ENCODE measurements at places on chromosomes 1 and 21.

GRCh38 chr21:25895565-25896205 lies 160.9 kb downstream of the GABPA start:
- no peak for DNase-seq

DNA sequence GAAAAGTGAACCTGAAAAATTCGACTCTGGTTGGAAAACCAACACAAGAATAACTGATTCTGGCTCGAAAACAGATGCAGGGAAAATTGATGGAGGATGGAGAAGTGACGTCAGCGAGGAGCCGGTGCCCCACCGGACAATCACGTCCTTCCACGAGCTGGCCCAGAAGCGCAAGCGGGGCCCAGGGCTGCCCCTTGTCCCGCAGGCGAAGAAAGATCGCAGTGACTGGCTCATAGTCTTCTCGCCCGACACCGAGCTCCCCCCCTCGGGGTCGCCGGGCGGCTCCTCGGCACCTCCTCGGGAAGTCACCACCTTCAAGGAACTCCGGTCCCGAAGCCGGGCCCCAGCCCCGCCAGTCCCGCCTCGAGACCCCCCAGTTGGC lies 1.9 kb downstream of the RUSC1 start:
- peak; percentile 27 for DNase-seq

DNA sequence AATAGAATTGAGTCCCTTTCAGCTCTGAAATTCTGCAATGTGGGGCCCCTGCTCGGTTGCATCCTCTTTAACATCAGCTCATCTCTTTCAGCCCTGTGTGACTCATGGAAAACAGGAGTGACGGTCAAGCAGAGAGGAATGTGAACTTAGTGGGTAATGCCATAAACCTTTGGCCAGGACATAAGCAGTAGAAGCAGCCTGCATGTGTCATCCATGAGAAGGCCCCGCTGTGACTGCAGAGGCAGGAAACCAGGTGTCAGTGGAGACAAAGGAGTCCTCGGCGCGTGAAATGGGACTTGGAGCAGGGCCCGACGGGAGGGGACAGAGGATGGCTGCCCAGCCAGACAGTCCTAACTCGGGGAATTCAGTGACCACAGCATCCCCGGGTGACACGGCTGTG lies 21.1 kb upstream of the EPHB2 start:
- no peak for DNase-seq

- DNase-seq, result no peak
These were observed 10.0 kb downstream of the NCF2 start for GRCh38 chr1:183580281-183580682.

GRCh38 chr1:223711747-223712193 lies 569 bp upstream of the CAPN2 start:
- DNase-seq, result no peak

DNA sequence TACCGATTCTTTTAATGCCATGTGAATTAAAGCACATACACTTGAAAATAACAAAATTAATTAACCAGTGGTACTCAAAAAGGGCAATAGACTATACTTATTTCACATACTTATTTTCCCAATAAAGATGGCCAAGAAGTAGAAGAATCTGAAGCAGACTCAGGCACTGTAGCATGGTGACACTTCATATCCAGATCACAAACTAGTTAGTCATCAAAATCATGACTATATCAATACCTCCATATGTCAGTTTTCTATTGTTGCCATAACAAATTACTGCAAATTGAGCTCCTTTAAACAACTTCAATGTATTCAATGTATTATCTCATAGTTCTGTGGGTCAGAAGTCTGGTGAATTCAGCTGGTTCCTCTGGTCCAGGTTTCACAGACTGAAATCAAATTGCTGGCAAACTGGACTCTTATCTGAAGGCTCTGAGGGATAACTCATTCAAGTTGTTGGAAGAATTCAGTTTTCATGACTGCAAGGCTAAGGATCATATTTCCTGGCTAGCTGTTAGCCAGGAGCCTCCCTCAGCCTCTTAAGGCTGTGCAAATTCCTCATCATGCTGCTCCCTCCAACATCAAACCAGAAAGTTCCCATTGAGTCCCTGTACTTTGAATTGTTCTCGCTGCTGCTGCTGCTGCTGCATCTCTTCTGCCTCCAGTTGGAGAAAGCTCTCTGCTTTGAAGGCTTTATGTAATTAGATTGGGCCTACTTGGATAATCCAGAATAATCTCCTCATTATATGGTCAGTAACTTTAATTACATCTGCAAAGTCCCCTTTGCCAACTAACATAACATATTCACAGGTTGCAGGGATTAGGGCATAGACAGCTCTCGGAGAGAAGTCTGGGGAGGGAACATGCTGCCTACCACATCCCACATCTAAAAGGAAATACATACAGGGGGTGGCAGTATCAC lies 91.5 kb downstream of the MRPL39 start:
- DNase-seq, result no peak

DNA sequence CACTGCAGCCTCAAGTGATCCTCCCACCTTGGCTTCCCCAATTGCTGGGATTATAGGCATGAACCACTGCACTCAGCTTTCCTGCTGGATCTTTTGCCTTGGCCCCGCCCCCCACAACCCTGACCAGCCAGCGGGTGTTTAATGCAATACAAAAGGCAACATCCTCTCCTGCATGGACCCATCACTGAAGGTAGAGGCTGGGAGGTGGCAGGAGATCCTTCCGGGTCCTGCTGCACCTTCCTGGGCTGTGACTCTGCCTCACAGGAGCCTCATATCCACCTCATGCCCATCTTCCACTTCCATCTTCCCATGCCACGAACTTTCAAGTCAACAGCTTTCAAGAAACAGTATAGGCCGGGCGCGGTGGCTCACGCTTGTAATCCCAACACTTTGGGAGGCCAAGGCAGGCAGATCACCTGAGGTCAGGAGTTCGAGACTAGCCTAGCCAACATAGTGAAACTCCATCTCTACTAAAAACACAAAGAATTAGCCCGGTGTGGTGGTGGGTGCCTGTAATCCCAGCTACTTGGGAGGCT lies 11.7 kb upstream of the WNT9A start:
- DNase-seq, result peak; percentile 13

DNA sequence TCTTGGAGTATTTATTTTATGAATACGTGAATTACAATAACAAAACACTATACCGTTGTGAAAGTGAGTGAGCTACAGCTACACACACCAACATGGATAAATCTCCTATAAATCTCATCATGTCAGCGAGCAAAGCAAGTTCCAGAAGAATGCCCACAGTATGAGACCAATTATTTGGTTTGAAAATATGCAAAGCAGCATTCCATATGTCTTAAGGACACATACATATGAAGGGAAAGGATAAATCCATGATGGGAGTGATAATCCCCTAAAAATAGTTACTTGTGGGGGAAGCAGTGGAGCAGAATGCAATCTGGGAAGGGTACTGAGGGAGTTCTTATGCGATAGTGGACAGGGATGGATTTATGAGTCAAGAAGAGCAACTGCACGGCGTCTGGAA lies 261.3 kb downstream of the DISC1 start:
- no peak for DNase-seq

DNA sequence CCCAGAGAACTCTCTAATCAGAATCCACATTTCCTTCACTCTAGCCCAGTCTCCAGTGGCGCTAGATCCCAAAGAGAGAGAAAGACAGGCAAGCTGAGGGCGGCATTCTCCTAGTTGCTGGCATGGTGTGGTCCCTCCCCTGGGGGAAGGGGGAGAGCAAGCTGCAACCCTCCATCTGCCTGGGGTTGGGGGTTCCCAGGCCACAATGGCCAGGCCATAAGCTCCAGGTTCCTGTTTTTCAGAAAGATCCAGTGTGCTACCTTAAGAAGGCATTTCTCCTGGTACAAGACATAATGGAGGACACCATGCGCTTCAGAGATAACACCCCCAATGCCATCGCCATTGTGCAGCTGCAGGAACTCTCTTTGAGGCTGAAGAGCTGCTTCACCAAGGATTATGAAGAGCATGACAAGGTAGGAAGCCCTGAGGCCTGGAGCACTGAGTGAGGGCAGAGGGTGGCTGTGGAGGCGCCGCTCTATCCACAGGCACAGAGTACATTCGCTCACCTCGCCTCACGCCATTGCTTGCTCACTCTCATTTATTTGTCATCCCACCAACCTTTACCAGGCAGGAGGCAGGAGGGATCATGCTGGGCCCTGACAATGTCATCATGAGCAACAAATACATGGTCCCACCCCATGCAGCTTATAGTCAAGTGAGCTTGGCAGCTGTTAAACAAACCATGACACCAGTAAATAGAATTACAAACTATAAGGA lies 6.6 kb downstream of the CSF1 start:
- no peak for DNase-seq

DNA sequence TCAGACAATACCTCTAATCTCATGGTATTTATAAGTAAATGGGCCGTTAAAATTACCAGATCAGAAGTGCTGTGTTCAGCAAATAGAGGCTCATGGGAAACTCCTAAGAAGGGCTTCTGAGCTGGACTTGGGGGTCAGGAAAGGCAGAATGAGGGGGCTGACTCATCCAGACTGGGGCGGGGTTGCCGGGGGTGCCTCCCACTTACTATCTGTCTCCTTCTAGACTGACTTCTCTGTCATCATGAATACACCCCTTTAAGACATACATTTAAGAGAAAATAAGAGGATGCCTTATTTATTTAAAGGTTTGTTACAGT lies 96.0 kb upstream of the ERRFI1 start:
- no peak for DNase-seq

DNA sequence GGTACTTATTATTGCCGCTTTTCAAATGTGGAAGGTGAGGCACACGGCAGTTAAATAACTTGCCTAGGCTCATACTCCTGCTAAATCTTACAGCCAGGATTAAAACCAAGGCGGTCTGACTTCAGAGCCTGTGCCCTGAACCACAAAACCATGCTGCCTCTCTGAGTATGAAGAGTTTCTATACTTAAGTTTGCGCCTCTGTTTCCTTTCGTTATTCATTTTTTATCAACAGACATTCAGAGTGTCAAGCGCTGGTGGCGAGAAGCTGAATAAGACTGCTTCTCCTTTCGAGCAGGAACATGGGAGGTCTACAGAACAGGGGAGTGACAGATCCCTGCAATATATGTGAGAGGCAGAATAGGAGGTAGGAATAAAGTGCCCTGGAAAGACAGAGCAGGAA lies 96.0 kb upstream of the DUSP10 start:
- no peak for DNase-seq

- no peak for DNase-seq
These were observed 6.5 kb downstream of the LRP8 start for GRCh38 chr1:53321366-53321765.

DNA sequence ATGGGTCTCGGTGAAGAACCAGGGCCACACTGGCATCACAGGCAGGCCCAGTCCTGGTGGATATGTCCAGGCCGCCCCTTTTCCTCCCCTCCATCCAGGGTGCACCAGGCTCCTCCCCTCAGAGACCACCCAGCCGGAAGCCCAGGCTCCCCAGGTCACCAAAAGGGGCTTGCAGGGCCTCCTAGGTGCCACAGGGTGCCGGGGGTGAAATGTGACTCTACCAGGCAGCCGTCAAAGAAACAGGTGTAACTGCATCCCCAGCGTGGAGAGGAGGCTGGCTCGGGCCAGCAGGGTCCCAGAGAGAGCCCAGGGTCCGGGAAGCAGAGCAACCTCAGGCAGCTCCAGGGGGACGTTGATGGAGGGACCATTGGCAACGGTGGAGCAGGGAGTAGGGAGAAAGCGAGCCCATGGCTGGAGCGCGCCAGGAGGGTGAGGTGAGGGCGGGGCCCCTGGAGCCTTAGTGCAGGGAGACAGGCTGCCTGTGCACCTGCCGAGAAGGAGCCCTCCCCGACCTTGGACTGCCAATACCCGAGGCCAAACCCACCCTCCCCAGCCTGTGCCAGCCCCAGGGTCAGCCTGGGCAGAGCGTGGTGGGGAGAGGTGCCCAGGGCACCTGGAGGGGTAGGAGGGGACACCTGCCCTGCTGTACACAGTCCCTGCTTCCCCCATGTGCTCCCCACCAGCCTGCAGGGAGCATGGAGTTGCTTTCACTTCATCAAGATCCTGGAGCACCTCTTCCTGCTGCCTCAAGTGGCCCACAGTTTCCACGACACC lies 48.3 kb upstream of the POFUT2 start:
- no peak for DNase-seq

GRCh38 chr1:111921948-111922347 lies 67.5 kb downstream of the KCND3 start:
- DNase-seq, result no peak

GRCh38 chr1:200483491-200484143 lies 73.8 kb upstream of the ZNF281 start:
- peak; percentile 62 for DNase-seq

- DNase-seq, result no peak
These were observed 112.2 kb upstream of the COL6A1 start for GRCh38 chr21:45869121-45870007.

- no peak for DNase-seq
These were observed 86.4 kb upstream of the IGSF21 start for GRCh38 chr1:18021242-18021641.

- no peak for DNase-seq
These were observed 53.4 kb upstream of the IFFO2 start for GRCh38 chr1:19009882-19010321.

DNA sequence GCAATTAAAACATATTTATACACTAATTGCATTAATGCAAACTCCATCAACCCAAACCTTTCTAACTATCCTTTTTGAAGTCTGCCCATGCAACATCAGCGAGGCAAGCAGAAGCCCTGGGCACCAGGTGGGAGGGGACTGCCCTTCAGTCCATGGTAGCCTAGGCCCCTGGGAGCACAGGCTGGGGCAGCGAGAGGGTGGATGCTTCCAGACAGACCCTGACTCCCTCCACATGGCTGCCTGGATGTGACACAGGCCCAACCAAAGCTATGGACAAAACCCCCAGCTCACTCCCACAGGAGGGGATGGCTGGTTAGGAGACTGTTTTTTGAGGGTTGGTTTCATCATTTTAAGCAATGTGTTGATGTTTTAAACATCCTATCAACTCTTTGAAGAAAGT lies 17.8 kb upstream of the LRRC47 start:
- DNase-seq, result no peak

DNA sequence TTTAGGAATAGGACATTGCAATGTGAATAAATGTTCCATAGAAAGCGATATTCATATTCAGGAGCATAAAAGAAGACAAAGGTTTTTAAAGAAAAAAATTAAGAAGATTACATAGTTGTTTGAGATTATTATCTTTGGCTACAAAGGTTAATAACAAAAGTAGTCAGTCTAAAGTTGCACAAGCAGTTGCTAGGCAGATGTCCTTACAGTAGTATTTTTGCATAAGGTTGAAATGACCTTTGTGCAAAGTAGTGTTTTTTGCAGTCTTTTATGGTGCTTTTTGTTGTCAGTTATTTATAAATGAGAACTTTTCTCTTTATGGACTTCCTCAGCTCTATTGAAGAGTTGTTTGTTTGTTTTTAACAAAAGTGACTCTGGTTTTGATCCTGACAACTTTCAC lies 447.8 kb downstream of the AMY1C start:
- no peak for DNase-seq

- DNase-seq, result no peak
These were observed 4.3 kb downstream of the TRABD2B start for GRCh38 chr1:47992720-47993415.

- no peak for DNase-seq
These were observed 41.3 kb upstream of the GNG12 start for GRCh38 chr1:67874501-67875111.

DNA sequence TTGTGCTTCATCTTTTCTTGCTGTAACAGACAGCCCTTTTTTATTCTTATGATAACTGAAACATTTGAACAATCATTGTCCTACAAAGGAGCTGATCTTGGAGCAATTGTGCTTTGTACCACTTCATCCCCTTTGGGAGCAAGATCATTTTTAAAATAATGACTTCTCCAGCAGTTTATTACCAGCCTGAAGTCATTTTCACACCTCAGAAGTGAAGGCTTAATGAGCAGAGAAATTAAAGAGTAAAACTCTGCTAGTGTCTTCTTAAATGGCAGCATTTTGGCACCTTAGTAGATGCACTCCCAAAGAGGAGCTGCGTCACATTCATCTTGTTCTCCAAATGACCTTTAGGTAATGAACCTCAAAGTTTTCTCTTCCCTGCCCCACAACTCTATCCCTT lies 439.6 kb upstream of the CAMK1G start:
- no peak for DNase-seq

Data from stimulated activated CD4-positive, alpha-beta T cell treated with anti-CD3 and anti-CD28 coated beads, Interleukin-2, amount 100 ng/mL, for 24 hours (primary cell).